ENCODE measurements at places on chromosomes 4 and X. TPM values are rescaled to one million over a fixed set of nuclear protein-coding genes. Genes with fewer than 3 reads are reported as not detected.

DNA sequence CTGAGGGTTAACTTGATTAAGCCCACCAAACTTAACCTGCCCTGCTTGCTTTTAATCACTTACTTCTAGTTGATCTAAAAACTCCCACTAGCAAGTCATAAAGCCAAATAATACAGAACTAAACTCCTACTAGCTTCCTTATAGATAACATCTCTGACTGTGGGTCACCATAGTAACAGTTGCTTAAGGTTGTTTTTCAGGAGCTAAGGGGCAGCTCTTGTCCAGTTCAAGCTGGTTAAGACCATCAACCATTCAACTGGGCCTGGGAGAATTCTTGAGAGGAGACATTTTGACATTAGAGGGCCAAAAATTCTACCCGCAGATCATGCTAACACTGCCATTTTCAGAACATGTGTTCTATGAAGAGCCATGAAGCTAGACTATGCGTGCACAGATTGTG lies 67.0 kb downstream of the UCHL1 start:
- H3K27me3 ChIP-seq = no peaks in the 10 kb centered on the region
- H3K36me3 ChIP-seq = no peaks in the 10 kb centered on the region

Gene SYN1
- 1.5 TPM for total RNA-seq

Gene VCX3B
- not detected for total RNA-seq

Gene RAP2C
- 22.2 TPM for total RNA-seq

DNA sequence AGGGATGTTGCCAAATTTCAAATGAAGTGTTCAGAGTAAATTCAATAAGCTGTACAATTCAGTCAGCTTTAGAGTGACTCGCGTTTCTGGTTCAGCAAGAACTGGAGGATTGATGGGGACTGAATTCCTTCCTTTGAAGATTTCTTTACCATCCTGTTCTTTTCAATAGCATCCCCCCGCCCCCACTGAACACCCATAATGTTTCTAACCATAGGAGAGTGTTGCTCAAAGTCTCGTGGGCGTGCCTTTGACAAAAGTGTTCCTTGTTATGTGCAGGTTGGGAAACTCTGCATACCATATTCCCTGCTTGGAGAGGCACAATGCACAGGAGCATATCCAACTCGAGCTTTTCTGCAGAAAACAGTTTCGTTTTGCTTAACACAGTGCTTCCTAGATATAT lies 323.5 kb upstream of the CASK start:
- H3K27me3 ChIP-seq = no peaks in the 10 kb centered on the region
- H3K27ac ChIP-seq = no peak overlapping the region
- no peaks in the 10 kb centered on the region for H3K36me3 ChIP-seq
- H3K4me3 ChIP-seq = no peak overlapping the region
- DNase-seq = no peak

- H3K27me3 ChIP-seq = no peaks in the 10 kb centered on the region
- no peak overlapping the region for H3K4me3 ChIP-seq
- no peaks in the 10 kb centered on the region for H3K4me1 ChIP-seq
- no peak for DNase-seq
- H3K36me3 ChIP-seq = no peaks in the 10 kb centered on the region
- H3K27ac ChIP-seq = no peak overlapping the region
These were observed 62.3 kb upstream of the PGRMC2 start for GRCh38 chr4:128349921-128350320.

DNA sequence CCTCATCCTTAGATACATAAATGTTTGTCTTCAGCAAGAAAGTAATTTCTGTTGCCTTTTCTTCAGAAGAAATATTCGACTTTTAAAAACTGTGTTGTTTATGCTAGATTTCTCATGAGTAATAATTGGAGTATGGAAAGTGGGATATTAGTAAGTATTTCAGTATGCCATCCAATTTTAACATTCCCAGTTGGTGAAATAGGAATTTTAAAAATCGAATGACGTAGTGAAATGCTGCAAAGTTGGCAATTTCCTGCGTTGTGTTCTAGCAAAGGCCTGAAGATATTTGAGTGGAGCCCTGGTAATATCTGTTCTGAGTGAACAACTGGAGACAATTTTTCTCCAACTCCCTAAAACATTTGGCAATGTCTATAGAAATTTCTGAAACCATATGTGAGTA lies 190.1 kb downstream of the ZNF330 start:
- H3K27ac ChIP-seq = no peak overlapping the region
- H3K36me3 ChIP-seq = no peaks in the 10 kb centered on the region
- H3K4me3 ChIP-seq = no peak overlapping the region
- no peaks in the 10 kb centered on the region for H3K27me3 ChIP-seq

Gene HGFAC
- 0.49 TPM for total RNA-seq

- no peak overlapping the region for H3K27ac ChIP-seq
- no peak for DNase-seq
- no peaks in the 10 kb centered on the region for H3K27me3 ChIP-seq
- no peak overlapping the region for H3K4me3 ChIP-seq
- no peaks in the 10 kb centered on the region for H3K4me1 ChIP-seq
These were observed 8.8 kb downstream of the DDX60 start for GRCh38 chr4:168309781-168310180.

DNA sequence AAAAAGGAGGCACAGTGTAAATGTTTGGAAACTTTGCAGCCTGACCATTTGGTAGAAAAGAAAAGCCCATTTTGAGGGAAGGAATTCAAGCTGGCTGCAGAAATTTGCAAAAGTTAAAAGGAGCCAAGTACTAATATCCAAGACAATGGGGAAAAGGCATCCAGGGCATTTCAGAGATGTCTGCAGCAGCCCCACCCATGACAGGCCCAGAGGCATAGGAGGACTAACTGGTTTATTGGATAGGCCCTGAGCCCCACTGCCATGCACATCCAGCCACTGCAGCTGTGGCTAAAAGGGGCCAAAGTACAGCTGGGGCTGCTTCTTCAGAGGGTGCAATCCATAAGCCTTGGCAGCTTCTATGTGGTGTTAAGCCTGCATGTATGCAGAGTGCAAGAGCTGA lies 104.9 kb downstream of the HS3ST1 start:
- no peaks in the 10 kb centered on the region for H3K4me1 ChIP-seq
- no peak overlapping the region for H3K27ac ChIP-seq
- H3K27me3 ChIP-seq = no peaks in the 10 kb centered on the region
- DNase-seq = no peak
- no peaks in the 10 kb centered on the region for H3K36me3 ChIP-seq

DNA sequence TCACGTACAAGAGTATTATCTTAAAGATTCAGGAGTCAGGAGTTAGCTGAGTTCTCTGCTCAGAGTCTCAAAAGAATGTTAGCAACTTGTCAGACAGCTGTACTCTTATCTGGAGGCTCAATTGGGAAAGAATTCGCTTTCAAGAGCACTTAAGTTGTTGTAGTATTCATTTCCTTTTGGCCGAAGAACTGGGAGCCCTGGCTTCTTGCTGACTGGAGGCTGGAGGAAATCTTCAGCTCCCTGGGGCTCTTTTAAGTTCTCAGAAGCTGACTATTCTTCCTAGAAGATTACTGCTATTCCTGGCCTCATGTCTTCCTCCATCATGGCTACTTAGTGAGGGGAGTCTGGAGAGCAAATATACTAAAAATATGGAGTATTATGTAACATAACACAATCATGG lies 587.2 kb downstream of the EPHA5 start:
- H3K36me3 ChIP-seq = no peaks in the 10 kb centered on the region
- no peak overlapping the region for H3K4me3 ChIP-seq
- H3K27me3 ChIP-seq = no peaks in the 10 kb centered on the region
- H3K27ac ChIP-seq = no peak overlapping the region

DNA sequence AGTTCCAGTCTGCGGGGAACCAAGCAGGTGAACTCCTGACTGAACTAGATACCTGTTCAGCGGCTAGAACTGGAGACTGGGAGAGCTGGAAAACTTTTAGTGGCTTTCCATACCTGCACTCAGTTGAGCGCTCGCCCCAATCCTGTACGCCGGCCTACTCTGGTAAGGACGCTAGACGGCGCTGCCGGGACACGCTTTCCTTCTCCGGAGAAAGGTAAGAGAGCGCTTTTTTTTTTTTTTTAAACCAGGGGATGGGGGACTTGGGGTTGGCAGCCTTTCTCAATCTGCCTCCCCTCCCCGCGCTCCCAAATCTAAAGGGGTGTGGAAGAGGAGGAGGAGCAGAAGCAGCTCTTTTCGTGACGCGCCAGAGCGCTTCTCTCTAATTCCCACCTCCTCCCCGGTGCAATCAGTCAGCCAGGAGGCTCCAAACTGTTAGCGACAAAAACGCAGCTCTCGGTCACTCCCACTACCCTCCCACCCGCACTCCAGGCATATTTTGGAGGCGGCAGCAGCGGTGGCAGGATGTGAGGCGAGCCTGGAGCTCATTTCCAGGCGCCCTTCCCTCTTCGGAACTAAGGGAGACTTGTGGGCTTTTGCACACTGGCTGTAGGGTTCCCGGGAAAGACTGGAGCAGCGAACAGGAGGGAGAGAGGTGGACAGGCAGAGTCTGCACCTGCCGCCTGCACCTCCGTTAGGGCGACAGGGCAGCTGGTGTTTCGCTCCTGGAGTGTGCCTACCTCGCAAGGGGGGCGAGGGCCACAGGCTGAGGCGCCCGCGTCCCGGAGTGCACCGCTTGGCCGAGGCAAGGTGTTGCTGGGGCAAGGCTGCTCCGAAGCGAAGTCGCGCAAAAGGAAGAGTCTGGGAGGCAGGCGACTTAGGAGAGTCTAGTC lies at the start of gene IL1RAPL2:
Gene IL1RAPL2, plus strand, starts transcription at position 409 of the 890 bp plus-strand sequence.
- DNase-seq = no peak
- no peak within 1 kb of the TSS for H3K4me3 ChIP-seq
- H3K27ac ChIP-seq = no peak within 1 kb of the TSS
- H3K27me3 ChIP-seq = no peaks in the 10 kb centered on the region

Gene S100P
- 1.9 TPM for total RNA-seq

Gene AIFM1
- 16.8 TPM for total RNA-seq

DNA sequence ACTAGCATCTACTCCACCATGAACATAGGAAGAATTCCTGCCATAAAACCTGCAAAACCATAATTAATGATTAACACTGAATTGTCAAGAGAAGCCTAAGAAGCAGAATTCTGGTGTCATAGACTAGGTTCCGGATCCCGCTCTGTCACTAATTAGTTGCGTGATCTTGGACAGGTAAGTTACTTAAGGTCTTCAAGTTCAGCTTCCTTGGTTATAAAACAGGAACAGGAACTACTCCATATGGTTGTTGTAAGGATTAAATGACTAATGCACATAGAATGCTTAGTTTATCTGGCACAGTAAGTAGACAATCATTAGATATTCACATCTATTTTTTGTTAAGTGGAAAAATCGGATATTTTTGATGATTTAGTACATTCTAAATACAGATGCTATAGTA lies 14.3 kb downstream of the G3BP2 start:
- no peaks in the 10 kb centered on the region for H3K27me3 ChIP-seq
- no peaks in the 10 kb centered on the region for H3K36me3 ChIP-seq
- no peak overlapping the region for H3K27ac ChIP-seq
- no peak for DNase-seq

GRCh38 chrX:112759512-112759911 lies 79.8 kb upstream of the LHFPL1 start:
- no peaks in the 10 kb centered on the region for H3K4me1 ChIP-seq
- no peak overlapping the region for H3K4me3 ChIP-seq
- H3K27ac ChIP-seq = no peak overlapping the region

DNA sequence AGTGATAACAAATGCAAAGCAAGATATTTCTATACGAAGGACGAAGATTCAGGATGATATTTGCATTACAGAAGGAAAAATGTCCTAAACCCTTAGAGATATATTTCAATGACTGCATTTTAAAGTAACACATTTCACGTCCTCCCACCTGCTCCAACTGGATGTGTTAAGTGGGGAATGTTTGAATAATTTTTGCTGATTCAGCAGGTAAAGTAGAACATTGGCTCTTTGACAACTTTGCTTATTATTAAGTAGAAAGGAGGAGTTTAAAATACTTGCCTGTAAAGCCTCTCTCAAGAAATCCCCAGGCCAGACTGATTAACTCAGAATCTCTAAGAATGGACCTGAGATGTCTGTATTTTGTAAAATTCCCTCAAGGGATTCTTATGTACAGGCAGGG lies 1165.2 kb upstream of the PRKX start:
- no peak overlapping the region for H3K27ac ChIP-seq
- no peaks in the 10 kb centered on the region for H3K36me3 ChIP-seq
- no peak overlapping the region for H3K4me3 ChIP-seq
- no peaks in the 10 kb centered on the region for H3K27me3 ChIP-seq
- no peak for DNase-seq

DNA sequence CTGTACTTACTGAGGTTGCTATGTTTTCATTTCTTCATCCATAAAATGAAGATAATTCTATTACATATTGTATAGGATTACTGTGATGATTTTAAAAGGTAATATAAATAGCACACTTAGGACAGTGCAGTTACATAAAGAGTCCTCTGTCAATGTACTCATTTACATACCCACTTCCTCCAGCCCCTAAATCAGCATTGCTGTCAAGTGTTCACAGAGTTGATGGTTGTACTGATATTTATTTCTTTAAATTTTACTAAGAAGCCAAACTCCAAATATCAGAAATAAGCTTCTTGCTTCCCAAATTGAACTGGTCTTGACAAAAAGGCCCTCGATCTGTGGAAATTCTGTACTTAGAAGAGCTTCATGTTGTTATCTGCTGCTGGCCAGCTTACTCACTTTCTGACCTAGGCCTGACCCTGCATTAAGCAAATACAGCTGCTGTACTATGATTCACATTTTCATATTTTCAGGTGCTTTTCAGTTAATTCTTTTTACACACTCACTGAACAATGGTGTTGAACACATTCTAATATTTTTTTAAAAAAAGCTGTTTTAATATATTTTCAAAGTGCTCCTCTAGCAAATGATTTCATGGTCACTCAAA lies 259.6 kb downstream of the UNC5C start:
- H3K27ac ChIP-seq = no peak overlapping the region
- no peaks in the 10 kb centered on the region for H3K4me1 ChIP-seq
- H3K4me3 ChIP-seq = no peak overlapping the region
- H3K36me3 ChIP-seq = no peaks in the 10 kb centered on the region
- DNase-seq = no peak
- no peaks in the 10 kb centered on the region for H3K27me3 ChIP-seq

GRCh38 chrX:97685753-97686152 lies 802.0 kb downstream of the RPA4 start:
- H3K4me3 ChIP-seq = no peak overlapping the region
- no peak overlapping the region for H3K27ac ChIP-seq
- no peaks in the 10 kb centered on the region for H3K27me3 ChIP-seq
- no peak for DNase-seq
